ENCODE measurements at places on chromosomes 6 and 20.

DNA sequence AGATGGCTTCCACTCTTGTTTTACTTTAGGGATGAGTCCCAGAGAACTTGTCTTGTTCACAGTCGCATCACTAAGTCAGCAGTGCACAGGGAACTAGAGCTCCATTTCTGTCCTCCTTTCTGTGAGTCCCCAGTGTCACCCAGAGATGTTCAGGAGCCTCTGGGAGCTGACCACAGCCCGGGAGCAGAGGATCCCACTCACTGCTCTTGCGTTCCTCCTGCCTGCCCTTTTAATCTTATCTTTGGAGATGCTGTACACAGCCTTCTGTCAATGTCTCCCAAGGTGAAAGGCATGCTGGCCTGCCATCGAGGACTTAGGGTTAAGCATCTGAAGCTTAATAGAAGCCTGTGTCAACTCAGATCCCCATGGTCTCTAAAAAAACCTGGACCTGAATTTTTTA lies 71.2 kb downstream of the IGF2R start:
- DNase-seq: no peak

- DNase-seq: no peak
Measured at GRCh38 chr6:80179695-80180094, 73.2 kb downstream of the BCKDHB start.

- DNase-seq: no peak
Measured at GRCh38 chr6:149118737-149119653, 198.5 kb upstream of the TAB2 start.

DNA sequence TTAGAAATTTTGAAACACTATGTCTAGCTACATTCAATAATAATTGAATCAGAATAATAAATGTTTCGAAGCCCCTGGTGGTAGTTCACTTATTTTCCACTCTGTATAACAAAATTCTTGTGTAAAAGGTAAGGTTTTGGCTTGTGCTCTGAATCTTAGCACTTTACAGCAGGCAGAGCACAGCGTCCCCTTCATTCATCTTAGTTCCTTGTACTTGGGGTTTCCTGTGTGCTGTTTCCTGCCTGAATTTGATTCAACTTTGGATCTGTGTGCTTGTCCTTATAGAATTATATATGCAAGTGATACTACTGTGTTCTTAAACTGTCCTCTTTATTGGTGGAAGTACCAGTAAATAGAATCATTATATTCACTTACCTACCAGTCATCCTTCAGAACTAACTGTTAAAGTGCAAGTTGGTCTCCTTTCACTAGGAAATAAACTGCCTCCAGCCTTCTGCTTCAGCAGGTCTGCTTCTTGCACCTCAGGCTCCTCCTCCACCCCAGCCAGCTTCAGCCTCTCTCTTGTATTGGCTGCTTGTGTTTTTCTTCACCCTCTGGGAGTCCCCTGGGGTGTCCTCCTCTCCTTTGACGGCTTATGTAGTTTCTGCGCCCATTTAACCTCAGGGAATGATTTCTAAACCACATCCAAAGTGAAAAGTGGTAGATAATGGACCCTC lies 28.8 kb upstream of the TULP4 start:
- DNase-seq: no peak

Measured in NCI-H510A (cell line).